ENCODE measurements at places on chromosomes 12 and 14.

- DNase-seq: no peak
Measured at GRCh38 chr14:40096968-40097367, 664.7 kb upstream of the FBXO33 start.

DNA sequence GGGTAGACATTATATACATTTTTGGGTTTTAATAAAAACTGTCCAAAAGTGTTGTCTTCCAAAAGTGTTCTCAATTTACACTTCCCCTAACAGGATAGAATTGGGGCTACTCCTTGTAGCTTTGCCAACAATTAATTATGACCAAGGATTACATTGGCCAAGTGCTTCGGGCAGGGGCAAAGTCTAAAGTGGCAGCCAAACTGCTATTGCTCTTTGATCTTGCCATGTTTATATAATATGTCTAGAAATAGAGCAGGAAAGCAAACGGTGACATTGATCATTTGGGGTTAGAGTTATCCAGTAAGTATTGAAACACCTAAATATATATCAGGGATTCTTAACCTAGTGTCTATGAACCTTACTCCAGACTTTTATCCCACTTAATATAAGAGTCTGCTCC is 31.2 kb upstream of the IGF1 start:
- no peak for DNase-seq

- no peak for DNase-seq
Measured at GRCh38 chr14:85075694-85076476, 454.1 kb upstream of the FLRT2 start.

GRCh38 chr14:61668282-61668681 is 27.0 kb upstream of the HIF1A start:
- DNase-seq: no peak

- DNase-seq: no peak
Measured at GRCh38 chr12:48827513-48828096, 9.3 kb downstream of the CACNB3 start.

DNA sequence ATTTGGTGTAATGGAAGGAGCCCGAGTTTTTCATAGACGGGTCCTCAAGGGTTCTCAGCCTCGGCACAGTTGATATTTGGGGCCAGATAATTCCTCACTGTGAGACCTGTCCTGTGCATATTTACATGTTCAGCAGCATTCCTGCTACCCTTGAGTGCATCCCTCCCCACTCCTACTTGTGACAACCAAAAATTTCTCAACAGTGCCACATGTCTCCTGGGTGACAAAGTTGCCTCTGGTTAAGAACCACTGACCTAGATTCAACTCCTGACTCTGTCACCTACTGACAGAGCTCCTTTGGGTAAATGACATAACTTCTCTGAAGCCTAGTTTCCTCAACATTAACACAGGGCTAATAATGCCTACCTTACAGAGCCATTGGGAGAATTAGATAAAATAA is 60.4 kb downstream of the TTC9 start:
- DNase-seq: no peak

DNA sequence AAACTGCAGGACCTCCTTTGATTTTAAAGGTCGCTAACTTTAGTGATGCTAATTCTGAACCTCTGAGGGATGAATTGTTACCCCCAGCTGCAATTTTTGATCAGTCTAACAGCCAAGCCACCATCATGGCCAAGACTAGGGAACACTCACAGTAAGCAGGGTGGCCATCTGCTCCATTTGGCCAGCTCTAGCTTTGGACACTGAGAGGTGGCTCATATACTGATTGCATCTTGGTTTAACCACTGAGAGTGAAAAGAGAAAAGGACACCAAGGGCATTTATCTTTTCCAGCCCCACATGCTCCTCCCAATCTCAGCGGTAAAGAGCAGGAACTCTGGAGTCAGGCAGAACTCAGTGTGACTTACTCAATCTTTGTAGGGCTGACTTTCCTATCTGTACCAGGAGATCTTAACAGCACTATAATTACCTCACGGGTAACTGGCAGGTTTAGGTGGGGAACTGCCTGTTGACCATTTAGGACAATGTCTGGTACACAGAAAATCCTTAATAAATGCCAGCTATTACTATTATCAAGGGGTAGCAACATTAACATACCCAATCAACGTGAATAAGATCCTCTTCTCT is 6.2 kb downstream of the LPCAT3 start:
- DNase-seq: no peak

DNA sequence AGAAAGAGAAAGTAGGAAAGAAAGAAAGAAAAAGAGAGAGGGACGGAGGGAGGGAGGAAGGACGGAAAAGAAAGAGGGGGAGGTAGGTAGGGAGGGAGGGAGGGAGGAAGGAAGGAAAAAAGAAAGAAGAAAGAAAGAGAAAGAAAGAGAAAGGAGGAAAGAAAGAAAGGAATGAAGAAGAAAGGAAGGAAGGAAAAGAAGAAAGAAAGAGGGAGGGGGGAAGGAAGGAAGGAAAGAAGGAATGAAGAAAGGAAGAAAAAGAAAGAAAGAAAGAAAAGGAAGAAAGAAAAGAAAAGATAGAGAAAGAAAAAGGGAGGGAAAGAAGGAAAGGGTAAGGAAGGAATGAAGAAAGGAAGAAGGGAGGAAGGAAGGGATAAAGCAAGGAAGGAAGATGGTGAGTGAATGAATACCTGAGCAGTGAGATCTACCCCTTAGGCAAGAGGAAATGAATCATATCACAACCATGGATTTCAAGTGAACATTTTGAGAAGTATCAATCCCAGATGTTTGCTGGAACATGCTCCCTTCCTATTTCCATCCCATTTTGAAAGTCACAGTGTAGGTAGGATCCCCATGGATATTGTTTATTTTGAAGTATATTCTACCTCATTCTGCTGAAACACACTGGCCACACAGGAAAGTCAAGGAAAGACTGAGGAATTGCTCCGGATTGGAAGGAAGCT is 639.4 kb upstream of the TBX3 start:
- DNase-seq: peak; percentile 39

GRCh38 chr12:42587601-42588523 is 1.7 kb downstream of the PRICKLE1 start:
- no peak for DNase-seq

DNA sequence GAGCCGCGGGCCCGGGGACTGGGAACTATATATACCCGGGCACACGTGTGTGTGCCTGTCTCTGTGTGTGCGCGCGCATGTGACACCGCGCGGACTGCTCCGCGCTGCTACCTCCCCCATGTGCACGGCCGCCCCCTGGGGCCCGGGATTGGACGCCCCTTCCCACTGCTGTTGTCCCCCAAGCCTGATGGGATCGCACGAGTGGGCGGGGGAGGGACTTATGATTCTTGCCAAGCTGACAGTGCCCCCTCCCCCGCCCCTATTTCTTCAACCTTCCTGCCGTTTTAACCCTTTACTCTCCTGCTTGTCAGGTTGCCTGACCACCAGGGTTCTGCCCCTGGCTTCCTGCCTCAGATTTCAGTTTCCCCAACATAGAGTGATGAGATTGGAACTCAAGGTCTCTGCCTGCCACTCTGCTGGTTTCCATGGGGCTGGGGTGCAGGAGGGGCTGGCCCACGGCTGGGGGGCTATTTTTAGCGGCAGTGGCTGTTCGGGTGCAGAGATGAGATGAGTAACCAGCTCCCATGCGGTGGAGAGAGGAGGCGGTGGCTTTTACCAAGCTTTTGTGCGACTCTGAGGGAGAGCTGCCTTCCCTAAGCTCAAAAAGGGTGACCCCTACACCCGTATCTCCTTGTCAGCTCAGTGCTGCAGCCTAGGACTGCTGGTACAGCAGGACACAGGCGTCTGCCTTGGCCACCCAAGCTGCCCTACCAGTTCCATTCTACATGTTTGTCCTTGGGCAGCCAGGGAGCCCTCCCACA is at the start of gene DDN:
Gene DDN (minus strand): TSS at position 5 of the 761 bp plus-strand sequence. CDS start 88 bp downstream, outside the sequence.
- DNase-seq: no peak

Data from skeletal muscle cell (primary cell).